ENCODE measurements at places on chromosomes 6 and 20. TPM values are rescaled to one million over a fixed set of nuclear protein-coding genes. Genes with fewer than 3 reads are reported as not detected.

DNA sequence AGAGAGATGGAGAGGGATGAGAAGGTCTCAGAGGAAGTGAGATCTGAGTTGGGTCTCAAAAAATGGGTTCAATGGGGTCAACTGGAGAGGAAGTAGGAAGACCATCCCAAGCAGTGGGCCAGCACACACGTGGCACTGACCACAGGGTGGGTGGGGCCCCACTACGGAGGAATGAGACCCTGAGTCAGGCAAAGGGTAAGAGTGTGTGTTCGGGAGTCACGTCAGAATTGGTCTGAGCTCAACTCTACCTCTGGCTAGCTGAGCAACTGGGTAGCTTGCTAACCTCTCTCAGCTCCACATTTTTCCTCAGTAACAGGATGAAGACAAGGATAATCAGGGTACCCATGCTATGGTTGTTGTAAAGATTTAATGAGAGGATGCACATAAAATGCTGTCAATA is 79.0 kb downstream of the TRERF1 start:
- H3K27me3 ChIP-seq: no peaks in the 10 kb centered on the region
- DNase-seq: no peak
- H3K4me1 ChIP-seq: peaks cover 61% of the 10 kb centered on the region

GRCh38 chr6:158072083-158072721 is 90.5 kb downstream of the SYNJ2 start:
- peak; percentile 74 for DNase-seq
- peaks cover 46% of the 10 kb centered on the region for H3K4me1 ChIP-seq
- peaks cover 67% of the 10 kb centered on the region for H3K36me3 ChIP-seq
- H3K4me3 ChIP-seq: no peak overlapping the region
- H3K27ac ChIP-seq: no peak overlapping the region

DNA sequence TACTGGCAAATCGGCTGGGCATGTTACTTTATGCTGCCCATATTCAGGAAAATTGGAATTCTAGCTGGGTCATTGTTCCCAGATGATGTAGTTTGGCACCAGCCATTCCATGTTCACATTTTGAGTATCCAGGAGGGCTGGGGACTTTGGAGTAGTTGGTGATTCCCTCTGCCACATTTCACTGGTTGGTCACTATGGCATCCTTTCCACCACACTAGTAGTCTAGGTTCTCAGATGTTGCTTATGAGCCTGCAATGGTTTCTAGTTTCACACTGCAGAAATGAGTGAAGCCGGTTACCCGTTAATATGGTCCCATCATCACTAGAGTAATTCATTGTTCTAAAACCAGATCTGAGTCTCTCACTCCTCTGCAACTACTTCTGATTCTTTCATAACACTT is 4.6 kb downstream of the PTPN1 start:
- H3K27me3 ChIP-seq: no peaks in the 10 kb centered on the region
- peaks cover 74% of the 10 kb centered on the region for H3K4me1 ChIP-seq

- H3K4me3 ChIP-seq: peak overlapping the region; percentile 64
- peaks cover 9% of the 10 kb centered on the region for H3K27me3 ChIP-seq
- H3K36me3 ChIP-seq: no peaks in the 10 kb centered on the region
- H3K4me1 ChIP-seq: peaks cover 40% of the 10 kb centered on the region
- no peak overlapping the region for H3K27ac ChIP-seq
Observed at GRCh38 chr6:52575502-52575892, 1.4 kb downstream of the TRAM2 start.

- no peaks in the 10 kb centered on the region for H3K4me1 ChIP-seq
- H3K4me3 ChIP-seq: no peak overlapping the region
- peaks cover 13% of the 10 kb centered on the region for H3K27me3 ChIP-seq
- H3K27ac ChIP-seq: no peak overlapping the region
- no peaks in the 10 kb centered on the region for H3K36me3 ChIP-seq
Observed at GRCh38 chr20:46831633-46832011, 63.0 kb upstream of the EYA2 start.

DNA sequence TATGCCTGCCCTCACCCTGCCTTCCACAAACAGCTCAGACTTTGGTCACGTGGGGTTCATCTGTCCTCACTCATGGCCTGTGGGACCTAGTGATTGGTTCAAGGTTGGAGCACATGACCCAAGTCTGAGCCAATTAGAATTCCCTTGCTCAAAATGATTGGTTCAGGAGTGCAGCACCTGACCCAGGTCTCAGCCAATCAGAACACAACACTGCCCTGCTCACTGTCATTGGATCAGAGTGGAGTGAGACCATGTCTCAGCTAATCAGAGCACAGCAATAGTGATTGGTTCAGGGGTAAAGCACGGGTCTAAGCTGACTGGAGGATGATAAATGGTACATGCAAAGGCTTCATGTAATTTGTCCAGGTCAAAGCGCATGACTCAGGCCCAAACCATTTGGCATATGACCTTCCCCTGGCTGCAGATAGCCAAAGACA is 102.2 kb downstream of the PREX1 start:
- H3K27ac ChIP-seq: no peak overlapping the region
- H3K27me3 ChIP-seq: no peaks in the 10 kb centered on the region
- H3K4me1 ChIP-seq: peaks cover 66% of the 10 kb centered on the region
- H3K36me3 ChIP-seq: peaks cover 79% of the 10 kb centered on the region
- DNase-seq: no peak

DNA sequence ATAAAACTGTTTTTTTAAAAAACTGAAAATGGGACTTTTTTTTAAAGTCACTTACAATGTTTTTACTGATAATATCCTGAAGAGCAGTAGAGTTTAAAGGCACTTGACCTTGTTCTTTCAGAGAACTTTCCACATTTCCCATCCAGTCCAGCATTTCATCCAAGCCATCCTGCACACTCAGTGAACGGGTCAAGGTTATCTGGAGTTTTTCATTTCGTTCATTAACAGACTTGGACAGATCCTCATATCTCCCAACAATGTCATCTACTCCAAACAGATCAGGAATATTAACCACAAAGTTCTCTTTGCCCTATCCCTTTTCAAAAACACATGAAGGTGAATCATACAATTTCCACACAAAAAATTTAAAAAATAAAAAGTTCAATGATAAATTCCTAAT is 69.1 kb downstream of the DST start:
- no peaks in the 10 kb centered on the region for H3K36me3 ChIP-seq
- no peak for DNase-seq
- no peaks in the 10 kb centered on the region for H3K27me3 ChIP-seq

DNA sequence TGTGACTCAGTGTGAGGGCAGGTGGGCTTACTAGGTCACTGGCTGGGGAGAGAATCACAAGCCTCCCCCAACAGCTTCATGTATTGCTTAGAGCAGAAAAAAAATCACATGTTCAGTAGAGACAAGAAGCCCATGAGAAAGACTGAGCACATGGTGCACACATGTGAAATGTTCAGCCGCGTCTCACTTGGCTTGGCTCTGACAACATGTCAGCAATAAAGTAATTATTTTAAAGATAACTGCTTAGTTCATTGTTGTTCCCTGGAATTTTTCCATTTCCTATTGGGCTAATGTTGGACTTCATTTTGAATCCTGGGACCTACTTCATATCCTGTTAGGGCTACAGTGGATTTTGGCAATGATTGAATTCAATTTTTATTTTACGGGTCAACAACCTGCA is 222.6 kb downstream of the C6orf118 start:
- H3K4me1 ChIP-seq: no peaks in the 10 kb centered on the region
- H3K36me3 ChIP-seq: no peaks in the 10 kb centered on the region
- H3K27me3 ChIP-seq: no peaks in the 10 kb centered on the region
- no peak for DNase-seq

DNA sequence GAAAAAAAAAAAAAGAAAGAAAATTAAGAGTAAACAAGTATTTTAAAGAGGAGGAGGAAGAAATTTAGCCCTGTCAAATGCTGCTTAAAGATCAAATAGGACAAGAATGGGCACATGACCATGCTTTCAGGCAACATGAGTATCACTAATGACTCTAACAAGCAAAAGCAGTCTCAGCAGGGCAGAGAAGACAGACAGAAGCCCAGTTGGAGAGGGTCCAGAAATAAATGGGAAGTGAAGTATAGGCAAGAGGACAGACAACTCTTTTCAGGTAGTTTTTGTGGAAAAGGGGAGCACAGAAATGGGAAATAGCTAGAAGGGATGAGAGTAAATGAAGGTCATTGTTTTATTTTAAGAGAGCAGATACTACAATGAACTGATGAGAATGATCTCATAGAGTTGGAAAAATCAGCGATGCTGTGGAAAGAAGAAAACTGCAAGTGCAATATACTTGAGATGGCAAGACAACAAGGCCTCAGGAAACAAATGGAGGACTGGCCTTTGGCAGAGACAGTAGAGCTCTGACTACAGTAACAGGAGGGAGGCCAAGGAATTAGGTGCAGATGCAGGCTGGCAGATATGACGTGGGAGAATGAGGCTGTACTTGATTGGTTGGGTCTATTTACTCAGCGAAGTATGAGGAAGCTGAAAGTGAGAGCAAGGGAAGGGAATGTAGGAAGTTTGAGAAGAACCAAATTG is 40.3 kb downstream of the KIF6 start:
- no peak overlapping the region for H3K27ac ChIP-seq
- no peaks in the 10 kb centered on the region for H3K36me3 ChIP-seq
- no peaks in the 10 kb centered on the region for H3K4me1 ChIP-seq
- DNase-seq: no peak

DNA sequence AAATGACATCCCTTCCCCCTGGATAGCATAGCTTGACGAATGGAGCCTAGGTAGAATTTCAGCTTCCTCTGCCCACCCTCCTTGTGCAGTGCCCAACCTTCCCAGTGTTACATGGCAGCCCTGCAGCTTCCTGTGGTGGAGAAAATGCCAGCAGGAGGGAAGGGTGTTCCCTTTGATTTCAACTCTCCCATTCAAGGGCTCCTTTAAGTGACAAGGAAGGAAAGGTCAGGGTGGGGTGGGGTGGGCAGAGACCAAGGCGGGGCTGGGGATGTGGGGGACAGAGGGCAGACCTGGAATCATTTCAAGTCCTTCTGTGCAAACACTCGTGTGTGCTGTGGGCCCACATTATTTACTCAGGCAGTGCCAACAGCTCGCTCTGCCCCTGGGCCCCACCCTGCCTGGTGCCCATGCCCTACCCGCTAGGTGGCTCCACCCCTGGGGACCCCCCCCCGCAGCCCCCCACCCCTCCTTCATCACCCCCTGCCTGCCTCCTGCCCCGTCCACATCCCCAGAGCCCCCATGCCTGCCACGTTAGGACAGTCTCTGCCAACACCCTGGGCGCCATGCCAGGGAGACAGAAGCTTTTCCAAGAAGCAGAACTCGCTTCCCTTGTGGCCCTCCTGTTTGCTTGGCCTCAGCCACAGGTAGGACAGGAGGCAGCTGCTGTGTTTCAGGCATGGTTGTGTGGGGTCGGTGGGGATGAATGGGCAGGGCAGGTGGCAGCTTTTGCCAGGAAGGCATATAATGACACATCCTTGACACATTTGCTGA is 9.4 kb downstream of the SPDEF start:
- H3K36me3 ChIP-seq: no peaks in the 10 kb centered on the region
- no peak overlapping the region for H3K4me3 ChIP-seq
- no peak overlapping the region for H3K27ac ChIP-seq

DNA sequence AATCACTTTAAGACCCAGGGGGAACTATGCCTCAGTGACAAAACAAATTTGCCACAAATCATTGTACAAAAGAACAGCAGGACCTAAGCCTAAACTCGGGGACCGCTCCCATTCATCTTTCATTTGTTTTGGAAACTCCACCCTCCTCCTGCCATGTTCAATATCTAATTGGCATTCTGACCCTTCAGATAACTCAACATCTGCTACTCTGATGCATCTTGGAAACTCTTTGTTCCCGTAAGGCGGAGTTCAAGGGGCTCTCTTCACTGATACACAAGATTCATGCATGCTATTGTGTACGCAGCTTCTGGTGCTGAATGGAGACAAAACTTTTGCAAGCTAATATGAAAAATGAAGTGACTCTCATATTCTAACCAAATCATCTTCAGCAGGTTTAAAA is 187.6 kb downstream of the ZFP64 start:
- no peaks in the 10 kb centered on the region for H3K36me3 ChIP-seq
- no peak for DNase-seq
- no peaks in the 10 kb centered on the region for H3K4me1 ChIP-seq
- H3K27me3 ChIP-seq: peaks cover 20% of the 10 kb centered on the region
- H3K27ac ChIP-seq: no peak overlapping the region

DNA sequence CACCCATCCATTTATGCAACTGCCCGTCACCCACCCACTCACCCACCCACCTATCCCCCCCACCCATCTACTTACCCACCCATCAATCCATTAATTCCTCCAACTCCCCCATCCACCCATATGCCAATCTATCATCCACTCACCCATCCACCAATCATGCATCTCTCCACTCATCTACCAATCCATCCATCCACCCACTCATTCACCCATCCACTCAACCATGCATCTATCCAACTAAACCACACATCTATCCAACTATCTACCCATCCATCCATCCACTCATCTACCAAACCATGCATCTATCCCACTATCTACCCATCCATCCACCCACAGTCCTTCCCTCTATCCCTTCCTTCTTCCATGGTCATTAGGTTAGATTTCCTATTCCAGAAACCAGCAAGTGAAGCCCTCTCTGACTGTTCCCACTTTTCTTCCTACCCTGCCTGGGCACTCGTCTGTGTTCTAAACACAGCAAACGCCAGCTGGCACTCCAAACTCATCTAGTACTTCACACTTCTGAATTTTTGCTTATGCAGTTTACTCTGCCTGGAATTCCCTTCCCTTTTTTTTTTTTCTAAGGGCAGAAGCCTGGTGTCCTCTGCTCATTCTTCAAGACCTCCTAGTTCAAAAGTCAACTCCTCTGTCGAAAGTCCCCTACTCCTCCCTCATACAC is 43.1 kb downstream of the ARHGAP40 start:
- peaks cover 60% of the 10 kb centered on the region for H3K27me3 ChIP-seq
- H3K36me3 ChIP-seq: no peaks in the 10 kb centered on the region
- no peak overlapping the region for H3K27ac ChIP-seq
- no peak for DNase-seq
- no peak overlapping the region for H3K4me3 ChIP-seq

DNA sequence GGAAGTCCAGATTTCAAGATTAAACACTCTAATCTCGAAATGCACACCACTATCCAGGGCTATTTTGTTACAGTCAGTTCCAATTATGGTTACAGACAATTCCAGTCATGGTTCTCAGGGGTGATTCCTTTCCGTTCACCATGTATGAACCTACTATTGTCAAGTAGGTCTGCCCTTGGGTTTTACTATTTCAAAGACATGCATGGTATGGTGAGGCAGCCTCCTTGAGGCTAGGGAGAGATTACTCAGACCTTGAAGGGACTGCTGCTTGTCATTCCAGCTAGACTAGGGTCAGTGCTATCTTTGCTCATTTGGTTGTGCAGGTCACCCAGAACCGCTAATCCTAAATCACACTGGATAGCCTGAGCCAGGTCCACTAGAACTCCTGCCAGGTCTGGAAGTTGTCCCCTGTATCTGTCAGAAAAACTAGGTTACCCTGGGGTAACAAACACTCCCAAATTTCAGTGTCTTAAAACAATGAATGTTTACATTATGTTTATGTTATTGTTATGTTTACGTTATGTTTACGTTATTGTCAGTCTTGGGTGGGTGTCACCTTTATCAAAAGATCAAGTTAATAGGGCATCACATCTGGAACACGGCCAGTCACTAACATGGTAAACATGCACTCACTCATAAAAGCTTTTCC is 41.1 kb upstream of the E2F3 start:
- H3K4me3 ChIP-seq: no peak overlapping the region
- DNase-seq: no peak
- H3K27ac ChIP-seq: no peak overlapping the region
- H3K36me3 ChIP-seq: peaks cover 9% of the 10 kb centered on the region
- H3K27me3 ChIP-seq: peaks cover 3% of the 10 kb centered on the region

The THEMIS gene
- total RNA-seq: 65.6 TPM

The ARMC2 gene
- total RNA-seq: 13.6 TPM

The LAMA4 gene
- not detected for total RNA-seq

The HACE1 gene
- 21.6 TPM for total RNA-seq

The SLC22A1 gene
- 1.3 TPM for total RNA-seq

The NKAIN4 gene
- not detected for total RNA-seq

All from activated CD4-positive, alpha-beta memory T cell treated with anti-CD3 and anti-CD28 coated beads, Interleukin-2, amount 10 ng/mL, durations not matched to agents 7 days and 5 days (primary cell).